Activated CD4-positive, CD25-positive, alpha-beta regulatory T cell treated with anti-CD3 and anti-CD28 coated beads, Interleukin-2, amount 50 U/mL, for 24 hours (primary cell): ENCODE measurements at places on chromosomes 12 and 14.

DNA sequence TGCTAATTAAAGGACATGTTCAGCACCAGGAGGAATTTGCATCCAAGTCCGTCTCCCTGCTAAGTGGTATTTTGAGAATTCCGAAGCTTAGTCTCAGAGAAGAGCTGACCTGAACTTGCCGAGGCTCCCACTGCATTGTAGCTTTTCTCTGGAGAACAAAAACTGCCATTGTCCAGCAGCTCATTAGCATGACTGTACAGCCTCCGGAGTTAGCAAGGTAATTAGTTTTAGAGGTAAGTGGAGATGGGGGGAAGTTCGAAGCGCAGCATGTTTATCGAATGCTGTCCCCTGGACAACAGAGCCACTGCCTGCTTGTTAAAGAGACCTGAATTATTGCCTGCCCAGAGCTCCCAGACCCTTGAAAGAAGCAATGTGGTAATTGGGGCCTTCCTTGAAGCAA is 160.3 kb upstream of the PELI2 start:
- no peak for ATAC-seq

- ATAC-seq: no peak
Observed at GRCh38 chr14:53766601-53767000, 190.0 kb downstream of the BMP4 start.

DNA sequence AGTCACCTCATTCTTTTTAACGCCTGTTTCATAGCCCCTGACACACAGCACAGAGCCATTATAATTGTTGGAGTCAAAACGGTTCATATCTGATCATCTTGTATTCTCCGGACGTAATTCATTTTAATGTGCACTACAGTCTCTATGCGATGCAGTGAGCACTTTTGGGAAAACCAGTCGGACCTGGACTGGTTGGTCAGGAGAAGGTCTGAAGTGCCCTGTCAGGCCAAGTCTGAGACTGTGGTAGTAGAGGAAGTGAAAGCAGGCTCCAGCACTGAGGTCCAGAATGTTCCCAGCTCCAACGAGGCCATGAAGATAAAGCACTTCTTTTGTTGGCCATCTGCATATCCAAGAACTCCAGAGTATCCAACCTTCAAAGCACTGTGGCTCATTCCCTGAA is 117.1 kb upstream of the NCOR2 start:
- no peak for ATAC-seq

- ATAC-seq: no peak
Observed at GRCh38 chr14:69662636-69663299, 51.4 kb downstream of the SUSD6 start.

GRCh38 chr14:38083039-38083438 is 124.7 kb upstream of the SSTR1 start:
- ATAC-seq: no peak

DNA sequence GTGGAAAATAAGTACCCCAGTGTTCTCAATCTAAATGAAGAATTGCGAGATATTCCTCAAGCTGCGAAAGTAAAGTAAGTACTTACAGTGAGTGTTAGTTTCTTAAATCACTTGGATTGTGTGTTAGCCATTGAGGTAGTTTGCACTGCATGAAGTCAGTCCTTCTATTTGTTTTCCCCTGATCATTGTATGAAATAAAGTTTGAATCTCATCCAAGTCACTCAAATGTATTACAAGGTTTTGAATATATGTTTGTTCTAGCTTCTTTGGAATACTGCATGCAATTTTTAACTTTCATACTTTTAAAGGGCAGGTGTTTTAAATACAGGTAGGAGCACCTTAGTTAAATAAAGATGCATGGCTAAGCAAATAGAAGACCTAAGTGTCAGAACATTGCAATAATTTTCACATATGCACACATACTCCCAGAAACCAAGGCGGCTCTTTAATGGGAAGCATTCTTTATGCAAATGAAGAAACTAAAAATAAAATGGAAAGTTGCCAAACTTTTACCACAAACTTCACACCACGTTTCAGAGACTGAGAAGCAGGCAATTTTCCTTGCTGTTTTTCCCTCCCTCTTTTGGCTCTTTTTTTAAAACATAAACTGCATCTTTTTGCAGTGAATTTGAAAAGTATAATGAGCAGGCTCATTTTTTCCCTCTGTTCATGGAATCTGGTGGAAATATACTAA is 105.6 kb downstream of the GPR135 start:
- ATAC-seq: no peak

DNA sequence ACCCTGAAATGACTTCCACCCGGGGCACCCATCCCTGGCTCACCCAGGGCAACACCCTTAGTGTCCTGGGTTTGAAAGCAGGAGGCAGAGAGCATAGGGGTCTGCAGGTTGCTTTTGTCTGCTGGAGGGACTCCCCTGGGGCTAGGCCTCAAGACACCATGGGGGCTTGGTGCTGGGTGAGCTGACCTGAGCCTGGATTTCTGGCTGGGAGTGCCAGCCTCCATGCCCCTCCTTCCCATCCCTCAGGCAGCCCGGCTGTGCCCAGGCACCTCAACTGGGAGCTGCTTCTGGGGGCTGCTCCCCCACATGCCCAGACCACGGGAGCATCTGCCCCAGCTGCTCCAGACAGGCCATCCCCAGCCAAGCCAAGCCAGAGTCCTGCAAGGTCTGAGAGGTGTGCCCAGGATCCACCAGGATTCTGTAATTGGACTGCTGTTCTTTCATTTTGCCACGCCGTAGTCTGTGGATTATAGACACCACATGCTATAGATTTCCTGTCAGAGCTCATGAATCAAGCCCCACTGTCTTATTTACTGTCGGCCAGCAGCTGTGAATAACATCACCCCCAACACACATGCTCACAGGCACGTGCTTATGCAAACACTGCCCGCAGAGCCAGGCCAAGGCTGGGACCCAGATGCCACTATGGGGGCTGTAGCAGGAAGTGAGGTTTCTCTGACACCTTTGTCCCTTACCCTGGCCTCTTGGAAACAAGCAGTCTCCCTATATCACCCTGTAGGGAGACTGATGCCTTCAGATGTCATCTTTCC is 29.4 kb upstream of the ESRRB start:
- ATAC-seq: no peak
